ENCODE measurements at places on chromosomes 7 and 10.
A peak's percentile ranks its signal among the peaks of the same experiment; 100 is the strongest.

GRCh38 chr7:1046722-1047679 is 2.7 kb downstream of the GPR146 start:
- DNase-seq, result no peak

GRCh38 chr10:100566561-100566960 is 30.8 kb downstream of the HIF1AN start:
- DNase-seq, result no peak

GRCh38 chr7:36344622-36345021 is 45.0 kb upstream of the ANLN start:
- DNase-seq, result no peak

GRCh38 chr10:69124563-69125268 is 738 bp downstream of the VPS26A start:
- peak; percentile 39 for DNase-seq

- no peak for DNase-seq
Measured at GRCh38 chr10:127736915-127737562, at the start of gene FOXI2. Gene FOXI2, plus strand, starts transcription at chr10:127737185. Its CDS starts 89 bp downstream, at chr10:127737274.

- DNase-seq, result no peak
Measured at GRCh38 chr7:468681-469562, 50.7 kb downstream of the PDGFA start.

- DNase-seq, result no peak
Measured at GRCh38 chr7:101985057-101985902, 167.9 kb downstream of the CUX1 start.

DNA sequence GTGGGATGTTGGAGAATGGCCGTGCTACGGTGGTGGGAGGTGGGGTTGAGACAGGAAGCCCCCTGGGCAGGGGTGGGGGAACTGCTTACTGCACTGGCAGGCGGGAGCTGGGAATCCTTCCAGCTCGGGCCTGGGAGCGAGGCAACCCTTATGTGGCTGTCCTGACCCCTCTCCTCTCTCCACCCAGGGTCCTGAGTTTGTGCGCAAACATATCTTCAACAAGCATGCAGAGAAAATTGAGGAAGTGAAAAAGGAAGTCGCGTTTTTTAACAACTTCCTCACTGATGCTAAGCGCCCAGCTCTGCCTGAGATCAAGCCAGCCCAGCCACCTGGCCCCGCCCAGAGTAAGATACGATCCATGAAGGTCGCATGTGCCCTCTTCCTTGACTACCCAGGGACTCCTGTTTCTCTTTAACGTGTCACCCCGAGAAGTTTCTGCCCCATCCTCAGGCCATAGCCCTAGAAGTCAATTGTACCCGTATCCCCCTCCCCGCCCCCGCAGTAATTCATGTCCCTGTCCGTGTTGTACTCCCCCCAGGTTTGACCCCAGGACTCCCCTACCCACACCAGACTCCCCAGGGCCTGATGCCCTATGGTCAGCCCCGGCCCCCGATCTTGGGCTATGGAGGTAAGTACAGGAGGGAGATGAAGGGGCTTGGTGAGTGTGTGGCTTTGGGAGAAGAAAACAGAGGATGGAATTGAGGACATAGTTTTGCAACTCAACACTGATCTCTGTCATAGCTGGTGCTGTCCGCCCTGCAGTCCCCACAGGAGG is 1.8 kb downstream of the UFSP1 start:
- DNase-seq, result no peak

DNA sequence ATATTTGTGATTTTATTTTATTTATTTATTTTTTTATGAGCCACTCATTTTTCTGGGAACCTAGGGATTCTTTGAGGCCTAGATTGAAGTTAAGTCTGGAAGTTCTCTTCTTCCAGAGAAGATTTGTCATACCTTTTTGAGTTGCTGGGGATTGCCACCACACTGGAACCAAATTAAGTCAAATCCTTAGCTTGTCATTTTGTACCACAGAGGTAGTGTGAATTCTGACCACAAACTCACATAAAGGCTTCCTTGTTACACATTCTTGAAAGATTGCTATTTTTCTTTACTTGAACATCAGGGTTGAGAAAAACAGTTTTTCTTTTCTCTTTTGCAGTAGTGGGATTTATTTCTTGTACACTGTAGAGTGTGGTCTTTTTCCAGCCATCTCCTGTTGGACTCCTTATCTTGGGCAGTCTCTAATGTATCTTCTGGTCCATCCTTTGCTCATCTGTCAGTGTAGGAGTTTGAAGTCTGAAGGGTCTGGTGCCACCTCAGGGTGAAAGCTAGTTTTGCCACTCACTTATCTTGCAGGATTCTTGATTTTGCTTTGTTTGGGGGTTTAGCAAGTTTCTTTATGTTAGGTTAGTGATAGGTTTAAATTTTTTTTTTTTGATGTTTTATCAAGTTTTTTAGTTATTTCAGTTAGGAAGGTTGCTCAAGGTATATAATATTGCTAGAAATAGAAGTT is 24.8 kb downstream of the PCBD1 start:
- no peak for DNase-seq

GRCh38 chr10:130745251-130745650 is 566.3 kb downstream of the TCERG1L start:
- DNase-seq, result no peak

- DNase-seq, result no peak
Measured at GRCh38 chr7:76191783-76192240, 9.9 kb upstream of the SRRM3 start.

DNA sequence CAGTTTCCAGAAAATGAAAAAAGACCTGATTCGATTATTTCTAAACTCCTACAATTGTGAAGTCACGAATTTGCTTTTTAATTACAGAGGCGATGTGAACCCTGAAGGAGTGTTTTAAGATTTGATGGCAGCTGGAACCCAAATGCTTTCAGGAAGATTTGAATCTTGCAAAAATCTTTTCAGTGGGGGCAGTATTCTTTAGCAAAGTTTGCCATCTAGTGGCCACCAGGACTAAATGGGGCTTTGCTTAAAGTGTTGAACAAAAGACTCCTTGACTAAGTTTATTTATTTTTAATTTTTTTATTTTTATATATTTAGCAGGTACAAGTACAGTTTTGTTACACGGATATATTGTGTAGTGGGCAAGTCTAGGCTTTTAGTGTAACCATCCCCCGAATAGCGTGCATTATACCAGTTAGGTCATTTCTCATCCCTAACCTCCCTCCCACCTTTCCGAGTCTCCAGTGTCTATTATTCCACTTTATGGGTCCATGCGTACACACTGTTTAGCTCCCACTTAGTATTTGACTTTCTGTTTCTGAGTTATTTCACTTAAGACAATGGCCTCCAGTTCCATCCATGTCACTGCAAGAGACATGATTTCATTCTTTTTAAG is 98.8 kb downstream of the CACNB2 start:
- no peak for DNase-seq

- DNase-seq, result no peak
Measured at GRCh38 chr10:132368881-132369635, 27.9 kb upstream of the PWWP2B start.

GRCh38 chr10:49592726-49593563 is 17.2 kb upstream of the SLC18A3 start:
- no peak for DNase-seq
